ENCODE measurements at places on chromosomes 2 and 18. TPM values are rescaled to one million over a fixed set of nuclear protein-coding genes. Genes with fewer than 3 reads are reported as not detected.

Gene FBXO41
- total RNA-seq, result 0.83 TPM

Gene TXNDC9
- 55.4 TPM for total RNA-seq

Gene SLC9A2
- total RNA-seq, result not detected

Gene ITGB6
- total RNA-seq, result under 0.01 TPM

Gene MYL12B
- total RNA-seq, result 692 TPM

Gene VWA3B
- total RNA-seq, result not detected

Gene ANKRD23
- 0.54 TPM for total RNA-seq

Gene CD28
- total RNA-seq, result not detected

Gene VIT
- total RNA-seq, result under 0.01 TPM

Gene CSRNP3
- total RNA-seq, result 0.72 TPM

Gene CCDC148
- 0.56 TPM for total RNA-seq

Gene CCDC138
- total RNA-seq, result 6.1 TPM

DNA sequence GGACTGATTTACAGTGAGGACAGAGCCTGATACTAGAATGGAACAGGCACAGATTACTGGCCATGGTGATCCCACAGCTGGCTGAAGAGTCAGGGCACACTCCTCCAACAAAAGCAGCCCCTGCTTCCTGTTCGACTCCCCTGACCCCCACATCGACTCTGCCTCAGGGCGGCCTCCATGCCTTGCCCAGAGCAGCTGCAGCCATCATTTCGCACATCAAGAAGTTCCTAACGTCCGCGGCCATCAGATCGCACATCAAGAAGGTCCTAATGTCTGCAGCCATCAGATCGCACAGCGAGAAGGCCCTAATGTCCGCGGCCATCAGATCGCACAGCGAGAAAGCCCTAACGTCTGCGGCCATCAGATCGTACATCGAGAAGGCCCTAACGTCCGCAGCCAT lies 192.8 kb upstream of the PXDN start:
- no peak for DNase-seq

GRCh38 chr18:56825878-56826277 lies 174.7 kb downstream of the WDR7 start:
- DNase-seq, result no peak

DNA sequence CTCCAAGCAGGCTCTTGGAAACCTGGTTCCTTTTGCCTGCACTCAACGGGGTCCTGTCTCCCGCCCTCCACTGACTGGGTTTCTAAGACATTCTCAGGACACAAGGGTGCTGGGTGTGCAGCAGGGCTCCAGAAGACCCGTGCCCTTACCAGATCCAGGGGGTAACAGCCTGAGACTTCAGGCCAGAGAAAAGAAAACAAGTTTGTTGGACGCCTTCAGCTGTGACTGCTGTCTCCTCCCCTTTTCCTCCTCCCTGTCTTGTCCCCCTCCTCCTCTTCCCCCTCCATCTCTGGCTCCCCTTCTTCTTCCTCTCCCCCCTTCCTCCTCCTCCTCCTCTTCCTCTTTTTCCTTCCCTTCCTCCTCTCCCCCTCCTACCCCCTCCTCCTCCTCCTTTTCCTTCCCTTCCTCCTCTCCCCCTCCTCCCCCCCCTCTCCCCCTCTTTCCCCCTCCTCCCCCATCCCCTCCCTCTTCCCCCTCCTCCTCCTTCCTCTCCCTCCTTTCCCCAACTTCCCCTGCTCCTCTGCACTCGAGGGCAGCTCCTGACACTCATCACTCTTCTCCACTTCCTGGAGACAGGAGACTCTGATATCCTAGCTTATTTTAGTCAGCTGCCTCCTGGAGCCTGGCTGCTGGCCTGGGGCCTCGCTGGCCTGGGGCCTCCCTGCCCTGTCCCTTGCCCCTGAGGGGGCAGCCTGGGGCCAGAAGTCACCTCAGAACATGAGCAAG lies 12.4 kb downstream of the ADRA2B start:
- DNase-seq, result no peak

GRCh38 chr2:151774506-151774905 lies 40.2 kb upstream of the NEB start:
- DNase-seq, result peak; percentile 80

GRCh38 chr2:105432044-105432399 lies 33.2 kb upstream of the FHL2 start:
- no peak for DNase-seq

DNA sequence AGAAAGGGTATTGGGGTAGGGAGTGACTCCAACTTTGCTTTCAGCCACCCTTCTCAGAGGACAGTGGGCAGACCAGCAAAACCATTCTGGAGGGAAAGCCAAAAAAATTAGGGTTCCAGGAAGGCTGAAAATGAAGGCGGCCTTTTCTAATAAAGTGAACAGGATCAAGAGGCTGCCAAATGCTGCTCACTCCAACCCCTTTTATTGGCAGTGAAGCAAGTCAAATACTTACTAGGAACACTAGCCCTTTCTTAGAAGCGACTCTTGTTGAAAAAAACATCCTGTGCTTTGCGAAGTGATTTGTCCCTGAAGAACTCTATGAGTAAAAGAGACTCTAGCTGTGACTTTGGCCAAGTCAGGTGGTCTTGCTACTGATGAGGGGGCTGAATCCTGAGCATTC lies 83.6 kb upstream of the CYP1B1 start:
- no peak for DNase-seq

GRCh38 chr2:233419602-233420391 lies 65.5 kb downstream of the DGKD start:
- DNase-seq, result peak; percentile 31

GRCh38 chr18:45197526-45197970 lies 417.7 kb upstream of the SLC14A2 start:
- peak; percentile 46 for DNase-seq

DNA sequence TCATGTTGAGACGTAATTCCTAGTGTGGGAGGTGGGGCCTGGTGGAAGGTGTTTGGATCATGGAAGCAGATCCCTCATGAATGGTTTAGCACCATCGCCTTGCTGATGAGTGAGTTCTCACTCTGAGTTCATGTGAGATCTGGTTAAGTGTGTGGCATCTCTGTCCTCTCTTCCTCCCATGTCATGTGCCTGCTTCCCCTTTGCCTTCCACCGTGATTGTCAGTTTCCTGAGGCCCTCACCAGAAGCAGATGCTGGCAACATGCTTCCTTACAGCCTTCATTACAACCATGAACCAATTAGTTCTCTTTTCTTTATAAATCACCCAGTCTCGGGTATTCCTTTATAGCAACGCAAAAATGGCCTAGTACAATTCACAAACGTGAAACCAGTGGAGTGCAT lies 14.6 kb upstream of the MCM6 start:
- no peak for DNase-seq

DNA sequence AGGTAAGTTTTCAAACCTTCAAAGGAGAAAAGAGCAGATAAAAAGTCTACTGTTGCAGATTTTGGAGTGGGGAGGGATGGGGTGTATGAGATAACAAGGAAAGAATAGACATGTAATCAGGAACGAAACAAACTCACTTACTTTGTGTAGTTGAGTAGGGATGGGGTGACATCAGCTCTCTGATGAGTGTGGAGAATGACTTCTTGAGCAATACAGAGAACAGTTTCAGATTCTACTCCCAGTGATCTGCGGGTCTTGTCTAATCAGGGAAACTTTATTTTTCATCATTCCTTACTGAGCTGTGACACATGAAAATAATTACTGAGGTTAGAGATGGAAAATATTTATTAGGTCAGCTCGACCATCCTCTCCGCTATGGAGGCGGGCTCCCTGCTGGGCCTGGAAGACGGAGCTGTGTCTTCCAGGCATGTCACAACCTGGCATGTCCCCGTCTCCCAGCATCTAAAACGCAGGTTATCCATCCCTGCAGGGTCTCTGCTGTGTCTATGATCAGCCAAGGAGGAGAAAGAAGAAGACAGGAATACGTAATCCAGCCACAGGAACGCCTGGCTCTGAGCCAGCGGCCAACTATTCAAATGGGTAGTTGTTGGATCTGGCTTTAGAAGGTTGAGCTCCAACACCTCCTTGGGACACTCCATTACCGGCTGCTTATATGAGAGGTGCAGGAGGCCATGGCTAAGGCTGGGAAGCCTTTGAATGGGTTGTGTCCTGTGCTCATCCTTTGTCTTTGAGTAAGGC lies 99.0 kb upstream of the SATB2 start:
- no peak for DNase-seq

GRCh38 chr2:6512589-6512988 lies 353.1 kb downstream of the CMPK2 start:
- DNase-seq, result no peak

GRCh38 chr18:79543861-79544385 lies 135.7 kb upstream of the CTDP1 start:
- DNase-seq, result no peak

DNA sequence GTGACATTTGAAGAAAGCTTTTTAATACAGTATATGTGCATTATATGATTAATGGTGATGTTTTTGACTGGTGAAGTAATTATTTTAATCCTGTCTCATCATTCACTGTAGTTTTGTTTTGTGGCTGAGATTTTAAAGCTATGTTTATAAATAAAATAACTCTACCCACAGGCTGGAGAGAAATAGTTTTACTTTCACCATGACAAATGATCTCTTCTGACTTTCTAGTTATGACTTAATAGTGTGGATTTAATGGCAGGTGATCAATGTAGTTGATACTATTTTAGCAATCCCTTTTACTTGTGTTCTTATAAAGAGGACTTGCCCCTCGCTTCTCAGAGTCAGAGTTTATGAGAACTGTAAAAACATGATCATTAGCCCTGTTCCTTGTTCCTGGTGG lies 289.5 kb upstream of the SIX3 start:
- DNase-seq, result no peak

DNA sequence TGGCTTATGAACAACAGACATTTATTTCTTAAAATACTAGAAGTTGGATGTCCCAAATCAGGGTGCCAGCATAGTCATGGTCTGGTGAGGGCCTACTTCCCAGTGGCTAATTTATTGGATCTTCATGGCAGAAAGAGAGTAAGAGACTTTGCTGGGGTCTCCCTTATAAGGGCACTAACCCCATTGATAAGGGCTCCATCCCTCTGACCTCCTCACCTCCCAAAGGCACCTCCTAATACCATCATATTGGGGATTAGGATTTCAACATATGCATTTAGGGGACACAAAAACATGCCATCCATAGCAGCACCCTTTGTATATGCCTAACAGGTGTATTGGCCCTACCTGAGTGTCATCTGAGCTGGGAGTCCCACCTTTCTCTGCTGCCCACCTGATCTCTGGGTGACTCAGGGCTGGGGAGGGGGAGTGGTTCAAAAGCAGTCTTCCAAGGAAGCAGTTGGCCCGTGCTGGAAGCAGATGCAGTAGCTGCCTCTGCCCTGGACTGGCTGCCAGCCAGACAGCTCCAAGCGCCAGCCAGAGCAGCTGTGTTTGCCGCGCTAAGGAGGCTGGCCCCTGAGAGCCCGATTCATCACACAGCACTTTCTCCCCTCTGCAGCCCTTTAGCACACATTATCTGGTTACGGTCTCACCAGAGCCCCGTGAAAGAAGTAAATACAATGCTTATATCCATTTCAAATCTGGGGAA lies 84.6 kb downstream of the SMAD7 start:
- DNase-seq, result peak; percentile 85

- DNase-seq, result peak; percentile 20
Observed at GRCh38 chr2:73855526-73855925, 26.8 kb downstream of the STAMBP start.

GRCh38 chr2:226703514-226703913 lies 96.1 kb downstream of the IRS1 start:
- DNase-seq, result no peak

- DNase-seq, result no peak
Observed at GRCh38 chr18:75365254-75365629, 62.3 kb downstream of the SMIM21 start.

DNA sequence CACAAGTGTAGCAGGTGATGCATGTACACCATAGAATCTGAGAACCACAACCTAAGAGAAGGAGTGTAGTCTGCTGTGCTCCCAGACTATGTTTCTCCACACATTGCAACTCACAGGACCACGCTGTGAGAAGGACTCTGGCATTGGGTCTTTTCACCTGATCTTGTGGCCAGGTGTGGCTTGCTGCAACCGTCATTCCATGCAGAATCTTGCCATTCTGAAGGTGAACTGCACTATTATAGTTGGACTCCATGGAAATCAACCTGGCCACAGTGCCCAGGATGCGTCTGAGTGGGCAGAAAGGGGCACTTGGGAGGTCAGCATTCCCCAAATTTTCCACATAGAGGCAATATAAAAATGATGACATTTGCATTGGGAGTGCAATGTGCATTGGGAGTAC lies 122.2 kb downstream of the CAPN13 start:
- no peak for DNase-seq

DNA sequence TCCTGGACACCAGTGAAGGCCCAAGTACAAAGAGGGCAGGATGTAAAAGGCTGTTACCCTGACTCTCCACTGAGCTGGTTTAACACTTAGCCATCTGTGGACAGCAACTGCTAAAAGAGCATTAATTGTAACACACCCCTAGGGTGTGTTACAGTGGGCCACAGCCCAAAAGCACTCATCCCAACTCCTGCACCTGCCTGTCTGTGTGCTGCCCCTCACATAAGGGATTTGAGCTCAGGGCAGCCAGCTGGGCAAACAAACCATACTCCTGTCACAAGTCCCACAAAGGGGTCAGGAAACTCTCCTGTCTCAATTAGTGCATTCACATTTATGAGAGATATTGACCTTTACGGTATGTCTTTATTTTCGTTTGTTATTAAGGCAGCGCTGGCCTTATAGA lies 833.1 kb upstream of the NXPH2 start:
- no peak for DNase-seq

DNA sequence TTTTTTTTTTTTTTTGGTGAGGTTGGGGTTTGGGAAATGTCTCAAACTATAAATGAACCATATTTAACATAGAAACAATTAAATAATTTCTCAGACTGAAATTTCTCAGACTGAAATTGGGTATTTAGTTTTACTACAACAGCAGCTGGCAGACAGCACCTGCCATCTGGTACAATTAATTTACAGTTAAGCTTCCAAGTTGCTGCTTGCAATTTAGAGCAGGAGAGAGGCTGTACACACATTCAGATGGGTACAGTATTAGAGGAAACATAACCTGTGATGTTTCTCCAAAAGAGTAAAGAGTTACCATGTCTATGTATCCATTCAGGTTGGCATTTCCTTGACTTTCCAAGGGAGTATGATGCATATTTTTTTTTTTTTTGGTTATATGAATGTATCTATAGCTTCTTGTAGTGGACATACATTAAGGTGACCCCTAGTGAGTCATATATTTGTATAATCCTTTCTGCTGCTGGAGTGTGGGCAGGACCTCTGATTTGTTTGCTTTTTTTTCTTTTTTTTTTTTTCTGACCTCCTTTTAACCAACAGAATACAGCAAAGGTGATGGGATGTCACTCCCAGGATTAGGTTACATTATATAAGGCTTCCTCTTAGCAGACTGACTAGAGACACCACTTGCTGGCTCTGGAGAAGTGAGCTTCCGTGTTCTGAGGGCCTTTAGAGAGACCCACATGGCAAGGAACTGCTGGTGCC lies 201.7 kb downstream of the PTH2R start:
- no peak for DNase-seq

DNA sequence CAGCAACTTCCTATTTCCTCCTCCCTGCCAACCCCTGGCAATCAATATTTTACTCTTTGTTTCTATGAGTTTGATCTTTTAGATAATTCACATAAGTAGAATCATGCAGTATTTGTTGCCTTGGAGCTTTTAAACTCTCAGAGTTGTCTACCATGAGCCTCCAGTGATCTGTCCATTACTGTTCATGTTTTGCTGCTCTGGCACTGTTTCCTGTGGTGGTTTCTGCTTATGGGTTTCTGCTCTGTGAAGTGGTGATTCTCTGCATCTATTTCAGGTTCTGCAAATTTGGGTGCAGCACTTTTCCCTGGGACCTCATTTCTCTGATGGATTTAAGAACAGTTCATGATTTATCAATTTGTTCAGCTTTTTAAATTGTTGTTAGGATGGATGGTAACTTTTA lies 908.1 kb upstream of the FANCL start:
- no peak for DNase-seq
